Sigmoid colon (tissue), 7 donors: ENCODE measurements at places on chromosomes 5 and 9. TPM values are rescaled to one million over a fixed set of nuclear protein-coding genes. Genes with fewer than 3 reads are reported as not detected.
A peak's percentile ranks its signal among the peaks of the same experiment; 100 is the strongest.

DNA sequence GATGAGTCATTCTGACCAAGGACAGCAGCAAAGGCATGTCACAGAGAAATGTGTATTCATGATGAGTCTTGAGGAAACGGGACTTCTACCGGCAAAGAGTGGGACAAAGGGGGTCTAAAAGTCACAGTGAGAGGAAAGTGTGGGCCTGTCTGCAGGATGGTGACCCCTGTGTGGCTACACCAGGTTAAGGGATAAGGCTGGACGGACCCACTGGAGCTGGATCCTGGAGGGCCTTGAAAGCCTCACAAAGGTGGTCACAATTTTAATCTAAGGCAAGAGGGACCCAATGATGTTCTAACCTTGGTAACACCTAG lies 176.5 kb downstream of the CDK5RAP2 start:
- DNase-seq: peak; percentile 28

GRCh38 chr9:88534456-88535225 lies at the start of gene NXNL2:
TSS of gene NXNL2 (plus strand) at chr9:88535178. CDS start at chr9:88535435, 257 bp downstream.
- DNase-seq: peak; percentile 91

DNA sequence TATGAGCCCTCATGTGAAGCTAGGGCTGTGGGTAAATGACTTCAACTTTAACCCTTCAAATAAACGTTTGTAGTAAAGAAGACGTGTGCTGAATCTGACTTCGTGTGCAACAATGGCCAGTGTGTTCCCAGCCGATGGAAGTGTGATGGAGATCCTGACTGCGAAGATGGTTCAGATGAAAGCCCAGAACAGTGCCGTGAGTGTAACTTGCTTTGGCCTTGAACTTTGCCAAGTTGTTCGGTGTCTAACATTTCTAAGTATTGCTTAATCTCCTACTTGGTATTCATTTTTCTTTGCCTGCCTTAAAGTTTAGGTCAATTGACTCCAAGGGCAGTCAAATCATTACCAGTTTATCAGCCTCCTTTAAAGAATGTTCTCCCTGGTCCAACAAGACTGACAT lies 18.2 kb downstream of the VLDLR start:
- DNase-seq: no peak

- no peak for DNase-seq
Measured at GRCh38 chr9:72809586-72809985, 143.3 kb downstream of the ALDH1A1 start.

DNA sequence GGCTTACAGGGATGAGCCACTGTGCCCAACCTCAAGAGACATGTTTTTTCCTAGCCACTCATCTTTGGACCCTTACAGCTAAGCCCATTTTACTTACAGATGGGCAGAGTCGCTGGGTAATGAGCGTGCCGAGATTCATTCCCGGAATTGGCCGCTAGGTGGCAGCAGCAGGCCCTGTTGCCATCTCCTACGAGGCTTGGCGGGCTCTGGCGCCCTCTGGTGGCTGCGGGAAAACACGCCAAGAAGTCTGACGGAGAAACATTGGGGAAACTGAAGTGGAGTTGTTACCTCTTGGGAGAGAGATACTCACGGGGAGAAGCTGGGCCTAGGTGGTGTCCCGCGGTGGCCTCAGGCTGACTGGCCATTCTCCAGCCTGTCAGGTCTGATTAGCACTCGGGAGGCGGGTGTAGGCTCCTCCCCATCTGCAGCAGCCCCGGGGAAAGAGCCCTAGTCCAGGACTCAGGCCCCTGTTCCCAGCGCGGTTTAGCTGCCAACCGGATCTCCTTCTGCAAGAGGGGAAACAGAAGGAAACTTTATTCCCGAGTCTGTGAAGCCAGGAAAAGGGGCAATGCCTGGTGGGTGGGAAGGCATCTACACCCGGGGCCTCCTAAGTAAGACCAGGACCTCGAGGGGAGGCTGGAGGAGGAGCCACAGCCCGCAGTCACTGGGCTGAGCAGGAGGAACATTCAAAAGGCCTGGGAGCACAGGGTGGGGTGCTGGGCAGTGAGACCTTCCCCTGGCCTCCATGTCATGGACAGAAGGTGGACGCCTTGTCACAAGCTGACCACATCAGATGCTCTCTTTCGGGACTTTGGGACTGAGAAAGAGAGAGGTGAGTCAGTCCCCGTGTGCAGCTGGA lies 9.7 kb downstream of the PTGES2 start:
- peak; percentile 96 for DNase-seq

DNA sequence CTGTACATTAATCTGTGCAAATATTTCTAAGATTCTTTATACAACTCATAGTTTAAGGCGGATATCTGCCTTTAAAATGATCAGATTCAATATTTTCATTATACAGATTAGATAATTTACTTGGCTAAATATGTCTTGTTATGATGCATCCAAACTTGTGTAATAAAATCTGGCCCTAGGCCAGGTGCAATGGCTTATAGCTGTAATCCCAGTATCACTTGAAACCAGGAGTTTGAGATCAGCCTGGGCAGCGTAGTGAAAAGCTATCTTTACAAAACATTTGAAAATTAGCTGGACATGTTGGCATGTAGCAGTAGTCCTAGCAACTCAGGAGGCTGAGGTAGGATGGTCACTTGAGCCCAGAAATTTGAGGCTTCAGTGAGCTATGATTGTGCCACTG lies 2002.2 kb upstream of the ACO1 start:
- no peak for DNase-seq

DNA sequence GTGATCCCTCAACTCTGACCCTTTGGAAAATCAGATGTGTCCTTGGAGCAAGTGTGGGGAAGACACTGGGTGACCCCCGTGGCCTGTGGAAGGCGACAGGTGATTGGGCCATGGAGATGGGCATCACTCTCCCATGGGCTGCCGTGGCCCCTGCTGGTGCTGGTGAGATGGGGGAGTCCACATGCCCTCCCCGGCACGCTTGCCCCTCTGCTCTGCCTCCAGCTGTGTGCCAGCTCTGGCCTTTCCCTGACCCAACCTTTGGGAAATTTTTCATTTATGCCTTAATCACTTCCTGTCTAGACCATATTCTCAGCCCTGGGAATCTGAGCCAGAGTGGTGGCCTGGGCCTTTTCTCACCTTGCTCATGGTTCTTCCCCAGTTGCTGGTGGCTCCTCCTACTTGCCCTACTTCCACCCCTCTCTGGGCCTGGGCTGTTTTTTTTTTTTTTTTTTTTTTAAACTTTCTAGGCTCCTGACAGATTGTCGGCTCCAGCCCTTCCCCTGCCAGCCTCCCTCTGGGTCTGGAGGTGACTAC lies 56.6 kb downstream of the RGS3 start:
- no peak for DNase-seq

Gene PCDHGA2
- total RNA-seq: 3.6 TPM

- DNase-seq: no peak
Measured at GRCh38 chr5:173989432-173990082, 587 bp downstream of the C5orf47 start.

DNA sequence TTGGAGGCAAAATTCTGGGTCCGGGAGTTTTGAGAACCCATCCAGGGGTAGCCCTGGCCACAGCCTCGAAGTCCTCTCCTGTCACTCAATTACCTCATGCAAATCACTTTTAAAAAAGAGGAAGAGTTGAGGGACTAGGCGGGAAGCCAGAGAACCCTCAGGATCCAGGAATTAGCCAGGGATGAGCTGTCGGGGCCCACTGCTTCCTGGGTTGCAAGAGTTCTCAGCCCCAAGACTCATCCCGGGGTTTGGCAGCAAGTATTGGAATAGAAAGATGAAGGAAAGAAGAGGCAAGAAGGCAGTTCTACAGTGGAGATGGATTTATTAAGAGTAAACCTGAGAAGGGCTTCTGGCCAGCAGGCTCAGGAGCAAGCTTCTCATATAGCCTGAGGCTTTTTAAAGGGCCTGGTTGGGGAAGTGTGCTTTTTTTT lies 25.6 kb downstream of the C9orf50 start:
- DNase-seq: no peak

Gene LAMC3
- 0.14 TPM for total RNA-seq

Gene OR1Q1
- not detected for total RNA-seq

Gene CHSY3
- 3.3 TPM for total RNA-seq

Gene NCS1
- total RNA-seq: 95.3 TPM

DNA sequence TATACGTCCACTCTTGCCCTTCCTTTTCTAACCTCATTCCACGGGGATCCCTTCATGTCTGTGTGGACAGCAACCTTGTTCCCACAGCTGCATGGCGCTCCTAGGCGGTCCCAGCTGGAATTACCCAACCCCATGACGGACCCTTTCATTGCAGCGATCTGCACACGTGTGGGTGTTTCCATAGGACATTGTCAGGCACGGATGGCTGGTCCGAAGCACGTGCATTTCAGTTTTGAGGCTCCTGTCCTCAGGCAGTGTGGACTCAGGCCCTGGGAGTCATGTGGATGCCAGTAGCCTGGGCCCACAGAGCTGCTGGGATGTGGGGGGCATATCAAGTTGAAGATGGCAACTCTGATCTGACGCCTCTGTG lies 15.0 kb downstream of the CARD19 start:
- DNase-seq: peak; percentile 56

DNA sequence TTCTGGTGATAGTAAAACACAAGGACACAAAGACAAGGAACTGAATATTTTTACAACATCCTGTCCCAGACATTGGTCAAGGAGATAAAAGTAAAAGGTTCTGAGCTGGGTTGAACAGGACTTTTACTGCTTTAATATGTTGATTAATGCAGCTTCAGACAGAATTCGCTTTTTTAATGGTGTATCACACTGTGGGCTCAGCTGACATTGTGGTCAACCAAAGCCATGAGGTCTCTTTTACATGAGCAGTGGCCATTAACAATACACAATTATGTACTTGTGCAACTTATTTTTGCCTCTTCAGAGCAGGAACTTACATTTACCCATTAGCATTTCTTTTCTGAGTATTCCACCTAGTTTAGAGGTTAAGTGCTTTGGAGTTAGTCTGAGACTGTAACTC lies 22.8 kb upstream of the ERBIN start:
- no peak for DNase-seq

Gene PANK3
- 24.4 TPM for total RNA-seq

GRCh38 chr5:96881511-96882115 lies 5.3 kb downstream of the ERAP2 start:
- DNase-seq: no peak

DNA sequence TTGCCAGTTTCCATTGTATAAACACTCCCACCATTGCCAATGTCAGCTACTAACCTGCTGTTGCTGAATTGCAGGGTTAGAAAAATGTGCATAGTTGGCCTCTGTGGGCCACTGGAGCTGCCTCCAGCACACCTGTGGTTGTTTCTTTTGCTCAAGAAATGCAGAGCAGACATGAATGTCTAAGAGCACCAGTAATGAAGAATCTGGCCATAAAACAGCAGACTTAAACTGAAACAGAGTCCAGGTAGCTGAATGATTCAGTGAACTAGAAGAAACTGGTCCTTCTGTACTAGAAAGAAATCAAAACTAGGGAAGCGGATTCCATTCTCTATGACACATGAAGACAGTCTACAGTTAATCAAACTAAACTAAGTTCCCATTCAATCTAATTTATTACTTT lies 48.2 kb downstream of the NUDT12 start:
- no peak for DNase-seq

- no peak for DNase-seq
Measured at GRCh38 chr9:95966306-95966705, 90.8 kb downstream of the ERCC6L2 start.

DNA sequence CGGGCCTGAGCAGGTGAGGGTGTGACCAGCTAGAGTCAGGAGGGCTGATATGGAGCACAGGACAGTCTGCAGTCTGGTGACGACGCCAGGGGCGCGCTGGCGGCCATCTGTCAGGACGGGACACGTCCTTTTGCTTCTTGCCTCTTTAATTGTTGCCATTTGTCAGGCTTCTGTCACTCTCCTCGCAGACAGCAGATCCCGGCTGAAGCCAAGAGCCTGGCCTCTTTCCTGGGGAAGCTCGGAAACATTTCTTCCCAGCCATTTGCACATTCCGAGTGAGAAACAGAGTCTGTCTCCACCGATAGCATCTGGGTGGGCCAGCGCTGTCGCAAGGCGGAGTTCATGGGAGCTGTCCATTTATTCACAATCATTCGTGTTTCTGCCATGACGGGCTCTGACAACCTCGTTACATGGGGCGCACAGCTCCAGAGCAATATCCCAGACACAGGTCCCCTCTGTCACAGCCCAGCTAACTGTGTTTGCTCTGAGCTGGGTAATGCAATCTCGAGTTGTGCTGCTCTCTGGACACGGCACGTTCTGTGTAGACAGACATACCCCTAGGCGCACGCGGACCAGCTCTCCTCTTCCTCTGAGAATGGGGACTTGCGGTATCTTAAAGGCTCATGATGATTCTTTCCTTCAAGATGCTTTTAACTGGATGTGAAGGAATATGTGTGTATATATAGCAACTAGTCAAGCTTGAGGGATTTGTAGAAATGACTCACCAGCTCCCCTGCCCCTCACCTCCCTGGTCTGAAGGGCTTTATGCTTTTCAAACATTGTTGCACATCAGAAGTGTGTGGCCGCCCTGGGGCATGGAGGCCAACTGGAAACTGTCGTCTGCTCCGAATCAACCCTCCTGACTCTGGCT lies 105.3 kb upstream of the FCN2 start:
- DNase-seq: no peak

Gene IFNA6
- not detected for total RNA-seq

DNA sequence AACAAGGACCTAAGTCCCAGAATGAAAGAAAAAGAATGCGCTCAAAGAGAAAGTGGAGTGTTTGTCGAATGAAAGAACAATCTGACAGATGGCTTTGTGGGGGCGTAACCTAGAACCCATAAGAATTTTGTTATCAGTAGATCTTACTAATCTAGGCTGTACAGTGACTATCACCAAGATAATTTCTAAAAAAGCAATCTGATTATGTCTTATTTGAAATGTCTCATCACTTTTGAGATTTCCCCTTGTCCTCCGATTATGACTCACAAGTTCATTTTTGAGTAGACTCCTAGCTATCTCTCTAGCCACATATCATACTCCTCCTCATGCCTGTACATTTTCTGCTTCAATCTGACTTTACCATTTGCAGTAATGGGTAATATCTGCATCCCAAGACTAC lies 135.6 kb upstream of the SMARCA2 start:
- DNase-seq: no peak
